Suprapubic skin (tissue), 4 donors: ENCODE measurements at places on chromosomes 13 and 19.
A peak's percentile ranks its signal among the peaks of the same experiment; 100 is the strongest.

DNA sequence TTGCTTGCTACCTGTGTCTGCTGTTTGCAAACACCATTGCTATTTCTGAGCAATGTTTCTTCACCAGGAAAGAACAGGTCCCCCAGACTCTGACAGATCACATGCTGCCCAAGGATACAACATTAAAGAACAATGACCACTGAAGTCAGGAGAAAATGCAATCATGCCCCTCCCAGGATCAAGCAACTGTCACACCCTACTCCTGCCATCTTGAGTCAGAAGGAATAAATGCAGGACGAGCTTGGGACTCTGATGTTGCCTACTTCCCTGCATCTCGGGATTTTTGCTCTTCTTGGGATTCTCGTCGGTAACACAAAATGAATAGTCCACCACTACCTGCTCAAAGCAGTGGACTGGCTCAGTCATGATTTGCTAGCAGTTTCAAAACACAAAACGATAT is 490.6 kb downstream of the COG6 start:
- no peak overlapping the region for H3K4me3 ChIP-seq
- H3K27me3 ChIP-seq, result no peaks in the 10 kb centered on the region
- no peaks in the 10 kb centered on the region for H3K36me3 ChIP-seq
- no peak for DNase-seq
- peaks cover 12% of the 10 kb centered on the region for H3K4me1 ChIP-seq
- H3K27ac ChIP-seq, result no peak overlapping the region

DNA sequence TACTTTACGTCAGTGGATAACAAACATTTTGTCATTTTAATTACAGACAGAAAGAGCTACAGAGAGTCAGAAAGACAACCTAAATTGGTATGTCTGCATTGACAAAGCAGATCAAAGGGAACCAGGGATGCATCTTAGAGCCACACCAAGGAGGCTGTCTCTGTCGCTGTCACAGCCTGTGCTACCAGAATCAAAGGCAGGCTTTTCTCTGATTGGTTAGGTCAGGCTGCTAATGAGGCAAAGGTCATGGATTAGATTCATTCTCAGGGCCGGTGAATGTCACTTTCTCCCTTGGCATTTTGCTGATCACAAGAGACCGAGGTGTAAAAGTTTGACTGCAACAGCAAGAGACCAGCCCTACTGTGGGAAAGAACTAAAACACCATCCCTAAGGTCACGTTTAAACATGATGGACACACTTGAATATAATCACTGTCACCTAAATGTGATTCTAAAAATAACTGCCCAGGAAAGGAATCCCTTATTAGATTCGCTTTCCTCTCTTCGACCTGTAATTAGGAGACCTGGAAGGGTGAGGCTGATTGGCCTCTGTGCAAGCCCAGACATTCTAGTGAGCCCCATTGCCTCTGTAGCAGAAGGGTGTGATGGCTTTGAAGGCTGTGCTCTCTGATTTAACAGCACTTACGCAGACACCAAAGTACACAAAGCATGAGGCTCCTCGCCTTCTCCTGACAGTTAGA is 314.4 kb upstream of the NBEA start:
- no peaks in the 10 kb centered on the region for H3K36me3 ChIP-seq
- no peak overlapping the region for H3K27ac ChIP-seq
- no peak overlapping the region for H3K4me3 ChIP-seq

GRCh38 chr13:63896321-63896720 is 2480.7 kb upstream of the PCDH20 start:
- H3K4me3 ChIP-seq, result no peak overlapping the region
- no peak for DNase-seq
- no peaks in the 10 kb centered on the region for H3K4me1 ChIP-seq

GRCh38 chr13:20350819-20351218 is 118.7 kb upstream of the GJB6 start:
- H3K4me1 ChIP-seq, result peaks cover 13% of the 10 kb centered on the region
- H3K36me3 ChIP-seq, result no peaks in the 10 kb centered on the region
- no peak for DNase-seq
- H3K4me3 ChIP-seq, result no peak overlapping the region
- no peaks in the 10 kb centered on the region for H3K27me3 ChIP-seq

DNA sequence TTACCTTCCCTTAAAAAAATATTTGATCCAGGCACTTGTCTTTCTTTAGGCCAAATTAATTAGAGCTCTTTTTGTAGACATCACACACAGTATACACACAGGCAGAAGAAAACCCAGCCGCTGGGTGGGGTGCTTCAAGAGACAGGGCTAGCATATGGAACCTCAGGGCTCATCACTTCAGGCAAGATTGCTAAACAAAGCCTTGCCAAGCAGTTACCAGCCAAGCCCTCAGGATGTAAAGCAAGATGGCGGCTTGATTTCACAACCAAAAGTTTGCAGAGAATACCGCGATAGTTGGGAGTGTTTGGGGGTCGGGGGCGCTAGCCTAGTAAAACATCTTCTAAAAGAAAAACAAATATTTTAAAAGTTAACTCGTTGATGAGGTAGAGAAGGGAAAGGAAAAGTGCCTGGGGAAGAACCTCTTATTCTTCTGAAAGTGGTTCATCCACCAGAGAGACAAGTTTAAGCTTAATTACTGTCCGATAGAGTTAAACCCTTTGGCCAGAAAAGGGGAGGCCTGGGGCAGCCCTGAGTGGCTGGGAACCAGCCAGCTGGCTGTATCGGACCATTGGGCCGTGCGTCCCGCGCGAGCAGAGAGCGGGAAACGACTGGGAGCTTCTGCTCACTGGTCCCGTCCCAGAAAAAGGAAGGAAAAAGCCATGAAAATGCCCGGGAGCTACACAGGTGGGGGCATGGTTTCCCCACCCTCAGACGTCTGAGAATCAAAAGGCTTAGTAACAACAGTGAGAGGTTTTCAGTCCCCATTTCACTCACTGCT is 254.9 kb upstream of the PCDH20 start:
- H3K27me3 ChIP-seq, result no peaks in the 10 kb centered on the region
- no peak overlapping the region for H3K4me3 ChIP-seq
- no peak overlapping the region for H3K27ac ChIP-seq
- H3K36me3 ChIP-seq, result no peaks in the 10 kb centered on the region
- no peaks in the 10 kb centered on the region for H3K4me1 ChIP-seq
- no peak for DNase-seq

DNA sequence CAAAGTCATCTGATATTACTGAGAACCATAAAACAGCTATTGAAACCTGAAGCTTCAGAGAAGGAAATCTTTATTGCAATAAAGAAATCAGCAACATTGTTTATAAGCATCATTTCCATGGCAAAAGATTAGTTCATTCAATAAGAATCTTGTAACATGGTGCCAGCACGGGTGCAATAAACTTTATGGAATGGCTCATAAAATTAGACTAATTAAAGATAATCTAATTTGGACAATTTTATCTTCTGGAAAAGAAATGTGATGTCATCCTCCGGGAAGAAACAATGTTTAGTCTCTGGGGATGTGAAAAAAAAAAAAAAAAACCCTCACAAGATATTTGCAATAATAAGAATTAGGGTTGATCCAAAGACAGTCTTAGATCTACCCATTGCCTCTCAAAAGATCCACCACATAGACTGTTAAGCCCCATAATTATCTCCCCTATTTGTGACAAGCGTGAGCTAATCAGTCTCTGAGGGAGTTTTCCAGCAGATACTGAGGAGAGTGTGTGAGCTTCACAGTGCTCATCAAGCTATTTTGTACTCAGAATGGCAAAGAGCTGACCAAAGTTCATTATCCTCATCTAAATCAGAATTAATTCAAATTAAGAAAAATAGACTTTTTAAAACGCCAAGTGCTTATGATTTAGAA is 297.0 kb upstream of the EDNRB start:
- DNase-seq, result no peak
- no peaks in the 10 kb centered on the region for H3K36me3 ChIP-seq
- no peaks in the 10 kb centered on the region for H3K4me1 ChIP-seq

GRCh38 chr13:25910991-25911419 is 140.8 kb downstream of the SHISA2 start:
- no peak overlapping the region for H3K4me3 ChIP-seq
- H3K36me3 ChIP-seq, result no peaks in the 10 kb centered on the region
- H3K27ac ChIP-seq, result no peak overlapping the region
- peaks cover 3% of the 10 kb centered on the region for H3K4me1 ChIP-seq
- no peaks in the 10 kb centered on the region for H3K27me3 ChIP-seq

DNA sequence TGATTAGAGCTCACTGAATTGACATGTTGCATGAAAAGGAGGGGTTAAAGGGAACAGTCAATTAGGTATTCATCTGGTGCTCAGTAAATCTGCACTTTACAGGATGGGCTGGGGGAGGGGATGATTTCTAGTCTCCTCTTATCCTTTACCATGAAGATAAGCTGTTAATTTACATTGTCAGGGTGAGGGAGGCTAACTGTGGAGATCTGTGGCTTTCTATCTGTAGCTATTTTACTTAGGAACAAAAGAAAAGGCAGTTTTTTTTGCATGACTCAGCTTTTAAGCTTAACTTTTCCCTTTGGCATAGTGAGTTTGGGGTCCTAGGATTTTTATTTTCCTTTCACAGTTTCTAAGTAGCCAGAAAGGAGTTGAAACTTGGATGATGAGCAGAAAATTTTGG is 253.3 kb downstream of the LMO7 start:
- no peak overlapping the region for H3K4me3 ChIP-seq
- H3K4me1 ChIP-seq, result no peaks in the 10 kb centered on the region
- no peak overlapping the region for H3K27ac ChIP-seq
- DNase-seq, result no peak

DNA sequence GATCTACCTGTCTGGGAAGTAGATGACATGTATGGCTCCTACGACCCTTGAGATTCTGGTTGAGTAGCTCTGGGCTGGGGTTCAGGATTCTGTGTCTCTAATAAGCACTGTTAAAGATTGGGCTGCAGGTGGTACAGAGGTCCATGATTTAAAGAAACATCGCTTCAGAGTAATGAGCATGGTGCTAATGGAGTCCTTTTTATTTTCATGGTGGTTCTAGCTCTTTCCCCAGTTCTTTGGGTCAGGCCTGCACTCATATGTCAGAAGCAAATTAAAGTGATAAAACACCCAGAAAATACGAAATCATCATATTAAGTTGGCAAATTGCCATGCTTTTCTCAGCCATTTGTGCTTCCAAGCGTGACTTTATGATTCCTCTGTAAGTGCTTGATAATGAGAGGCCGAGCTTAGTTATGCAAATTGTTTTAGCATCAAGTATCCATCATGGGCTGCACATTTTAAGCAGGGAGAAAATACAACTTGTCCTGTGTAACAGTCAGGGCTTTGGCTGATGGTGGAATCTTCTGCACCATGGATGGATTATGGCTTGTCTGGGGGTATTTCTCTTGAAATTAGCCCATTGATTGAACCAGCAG is 45.1 kb downstream of the MTUS2 start:
- no peaks in the 10 kb centered on the region for H3K36me3 ChIP-seq
- H3K4me1 ChIP-seq, result no peaks in the 10 kb centered on the region
- peaks cover 6% of the 10 kb centered on the region for H3K27me3 ChIP-seq
- no peak overlapping the region for H3K27ac ChIP-seq
- no peak overlapping the region for H3K4me3 ChIP-seq

- H3K27ac ChIP-seq, result peak overlapping the region; percentile 70
- DNase-seq, result no peak
- H3K4me3 ChIP-seq, result no peak overlapping the region
- H3K36me3 ChIP-seq, result peaks cover 100% of the 10 kb centered on the region
Measured at GRCh38 chr19:11019262-11019661, 58.4 kb downstream of the SMARCA4 start.

- H3K36me3 ChIP-seq, result no peaks in the 10 kb centered on the region
- H3K27ac ChIP-seq, result no peak overlapping the region
- H3K4me1 ChIP-seq, result peaks cover 19% of the 10 kb centered on the region
- peaks cover 29% of the 10 kb centered on the region for H3K27me3 ChIP-seq
- DNase-seq, result no peak
- H3K4me3 ChIP-seq, result no peak overlapping the region
Measured at GRCh38 chr19:42316223-42317211, 3.4 kb downstream of the TMEM145 start.

DNA sequence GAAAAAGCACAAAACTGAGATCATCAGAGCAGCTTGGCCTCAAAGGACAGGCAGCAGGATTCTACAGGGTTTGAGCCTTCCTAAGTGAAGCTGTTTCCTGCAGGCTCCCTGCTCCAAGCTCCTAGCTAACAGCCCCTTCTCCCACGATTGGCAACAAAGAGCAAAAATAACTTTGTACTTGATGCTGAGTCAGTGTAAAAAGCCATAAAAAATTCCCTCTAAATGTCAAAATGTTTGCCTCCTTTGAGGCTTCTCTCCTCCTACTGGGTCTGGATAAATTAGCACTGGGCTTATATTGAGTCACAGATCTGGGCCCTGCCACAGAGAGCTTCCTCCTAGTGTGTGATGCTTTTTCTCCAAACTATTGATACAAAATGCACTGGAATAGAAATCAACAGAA is 153.3 kb downstream of the TNFRSF19 start:
- H3K27ac ChIP-seq, result peak overlapping the region; percentile 27
- no peak overlapping the region for H3K4me3 ChIP-seq
- no peaks in the 10 kb centered on the region for H3K27me3 ChIP-seq
- no peaks in the 10 kb centered on the region for H3K36me3 ChIP-seq

- H3K36me3 ChIP-seq, result no peaks in the 10 kb centered on the region
- H3K4me3 ChIP-seq, result no peak overlapping the region
- no peak for DNase-seq
- H3K27me3 ChIP-seq, result no peaks in the 10 kb centered on the region
- H3K4me1 ChIP-seq, result no peaks in the 10 kb centered on the region
Measured at GRCh38 chr13:54029226-54029625, 1000.6 kb downstream of the OLFM4 start.

GRCh38 chr13:111183087-111183645 is 68.1 kb downstream of the ARHGEF7 start:
- H3K4me1 ChIP-seq, result peaks cover 50% of the 10 kb centered on the region
- no peaks in the 10 kb centered on the region for H3K27me3 ChIP-seq
- no peak overlapping the region for H3K4me3 ChIP-seq
- DNase-seq, result no peak
- no peaks in the 10 kb centered on the region for H3K36me3 ChIP-seq

- H3K27me3 ChIP-seq, result no peaks in the 10 kb centered on the region
- H3K27ac ChIP-seq, result peak overlapping the region; percentile 99
- peaks cover under 1% of the 10 kb centered on the region for H3K36me3 ChIP-seq
- peaks cover 34% of the 10 kb centered on the region for H3K4me1 ChIP-seq
Measured at GRCh38 chr13:110713981-110714796, 689 bp downstream of the ING1 start.

- no peaks in the 10 kb centered on the region for H3K36me3 ChIP-seq
- H3K27ac ChIP-seq, result peak overlapping the region; percentile 91
- DNase-seq, result peak; percentile 69
- H3K27me3 ChIP-seq, result peaks cover 8% of the 10 kb centered on the region
- H3K4me1 ChIP-seq, result peaks cover 32% of the 10 kb centered on the region
Measured at GRCh38 chr19:38975861-38976271, 324 bp upstream of the FBXO17 start.
